Esophagus mucosa (tissue), 1 donor: ENCODE measurements at places on chromosomes 1 and 21. TPM values are rescaled to one million over a fixed set of nuclear protein-coding genes. Genes with fewer than 3 reads are reported as not detected.

- ATAC-seq, result peak; percentile 79
These were observed 23.3 kb upstream of the S100A7 start for GRCh38 chr1:153483776-153484175.

- ATAC-seq, result no peak
These were observed 36.7 kb downstream of the FOXD2 start for GRCh38 chr1:47474278-47475193.

DNA sequence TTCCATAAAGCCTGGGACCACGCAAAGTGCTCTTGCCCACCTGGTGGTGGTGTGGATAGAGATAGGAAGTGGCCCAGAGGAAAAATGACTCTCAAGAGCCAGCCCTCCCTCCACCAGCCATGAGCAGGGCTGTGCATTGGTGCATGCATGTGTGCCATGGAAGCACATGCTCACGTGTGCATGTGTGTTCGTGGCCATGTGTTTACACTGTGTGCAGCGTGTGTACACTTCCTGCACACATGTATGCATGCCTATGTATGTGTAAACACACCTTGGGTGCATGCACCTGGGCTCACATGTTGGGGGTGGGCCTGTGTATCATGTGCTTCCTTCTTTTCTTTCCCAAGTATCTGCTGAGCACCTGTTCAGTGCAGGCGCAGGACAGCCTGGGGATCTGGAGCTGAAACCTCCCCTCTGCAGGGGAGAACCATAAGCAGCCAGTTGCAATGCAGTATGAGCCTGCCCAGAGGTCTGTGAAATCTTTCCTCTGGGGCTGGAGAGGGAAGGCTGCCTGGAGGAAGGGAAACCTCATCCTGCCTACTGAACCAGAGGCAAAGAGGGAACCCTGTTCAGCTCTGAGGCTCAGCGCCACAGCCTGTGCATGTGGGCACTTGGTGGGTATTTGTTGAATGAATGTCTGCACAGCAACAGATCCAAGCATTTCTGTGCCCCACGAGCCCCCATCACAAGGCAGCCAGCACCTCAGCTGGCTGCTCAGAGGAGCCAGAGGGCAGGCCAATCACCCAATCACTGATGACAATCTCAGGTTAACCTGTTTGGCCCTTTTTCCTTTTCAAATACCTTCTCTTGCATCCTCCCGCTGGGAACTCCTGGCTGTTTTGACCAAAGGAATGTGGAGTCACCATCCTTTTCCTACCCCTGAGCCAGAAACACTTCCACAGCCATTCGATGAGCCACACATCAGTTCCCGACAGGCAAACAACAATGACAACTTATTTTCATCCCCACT is 327.0 kb downstream of the NPHP4 start:
- no peak for ATAC-seq

GRCh38 chr1:30969903-30970302 is 61.3 kb upstream of the SDC3 start:
- ATAC-seq, result no peak

DNA sequence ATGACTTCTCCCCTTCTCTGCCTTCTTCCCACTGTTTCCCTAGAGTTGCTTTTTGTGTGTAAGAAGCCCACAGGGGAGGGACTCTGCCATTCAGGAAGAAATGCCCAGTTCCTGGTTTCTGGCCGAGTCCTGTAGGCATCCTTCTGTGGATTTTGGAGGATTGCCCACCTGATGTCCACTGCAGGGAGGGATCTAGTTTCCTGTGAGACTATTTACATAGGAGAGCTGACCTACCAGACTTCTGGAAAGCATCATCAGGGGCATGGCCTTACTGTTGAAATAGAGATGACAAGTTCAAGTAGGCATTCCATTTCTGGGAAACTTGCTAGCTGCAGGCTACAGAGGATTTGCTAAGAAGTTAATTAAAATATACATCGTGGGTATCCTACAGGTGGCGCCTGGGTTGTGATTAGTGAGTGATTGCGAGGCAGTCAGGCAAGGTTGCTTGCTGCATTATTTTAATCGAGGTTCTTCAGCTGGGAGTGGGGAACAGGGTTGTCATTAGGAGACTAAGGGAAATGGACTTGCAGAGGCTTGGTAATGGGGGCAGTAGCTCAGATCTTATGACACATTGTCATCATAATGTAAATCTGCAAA is 148.7 kb downstream of the HHAT start:
- no peak for ATAC-seq

GRCh38 chr1:88595355-88596002 is 88.6 kb upstream of the PKN2 start:
- peak; percentile 45 for ATAC-seq

DNA sequence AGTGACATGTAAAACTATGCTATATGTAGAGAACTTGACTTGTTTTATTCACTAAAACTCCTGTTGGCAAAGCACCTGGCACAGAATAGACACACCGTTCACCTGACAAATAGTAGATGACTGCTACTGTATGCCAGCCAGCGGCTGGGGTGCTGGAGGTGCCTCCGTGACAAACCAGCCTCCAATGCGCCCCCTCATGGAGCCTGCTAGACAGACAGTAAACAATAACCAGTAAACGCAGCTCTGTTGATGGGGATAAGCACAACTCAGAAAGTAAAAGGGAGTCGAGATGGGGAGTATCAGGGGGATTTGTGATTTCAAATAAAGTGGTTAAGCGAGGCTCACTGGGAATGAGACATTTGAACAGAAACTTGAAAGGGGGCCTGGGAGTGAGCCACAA is 107.2 kb downstream of the PRDM2 start:
- ATAC-seq, result peak; percentile 50

- ATAC-seq, result no peak
These were observed 305.7 kb upstream of the NRIP1 start for GRCh38 chr21:15370462-15370975.

- no peak for ATAC-seq
These were observed 6.1 kb downstream of the SNAP47 start for GRCh38 chr1:227741166-227741870.

GRCh38 chr1:184878002-184878401 is 96.3 kb downstream of the NIBAN1 start:
- no peak for ATAC-seq

- ATAC-seq, result no peak
These were observed 306.2 kb downstream of the FAM72C start for GRCh38 chr1:143665606-143666005.

GRCh38 chr1:178275049-178275448 is 181.1 kb downstream of the RASAL2 start:
- ATAC-seq, result no peak

GRCh38 chr1:111192658-111193519 is 7.6 kb downstream of the DENND2D start:
- ATAC-seq, result peak; percentile 30

DNA sequence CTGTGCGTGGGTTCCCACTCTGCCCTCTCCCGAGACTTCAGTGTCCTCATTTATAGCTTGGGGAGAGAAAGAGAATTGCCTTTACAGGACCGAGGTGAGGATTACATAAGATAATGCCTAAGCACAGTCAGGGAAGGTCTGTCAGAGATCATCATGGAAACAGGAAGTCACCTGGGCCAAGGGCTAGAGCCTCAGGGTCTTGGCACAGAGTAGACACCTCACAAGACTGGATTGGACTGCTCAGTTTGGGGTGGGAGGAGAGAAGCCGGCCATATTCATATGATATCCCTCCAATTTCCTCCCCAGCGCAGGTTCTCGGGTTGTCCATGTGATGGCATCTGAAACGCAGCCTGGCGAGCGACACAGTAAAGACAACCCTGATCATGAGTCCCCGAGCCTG is 3.8 kb downstream of the CNR2 start:
- ATAC-seq, result peak; percentile 29

GRCh38 chr1:51690285-51690961 is 73.5 kb downstream of the OSBPL9 start:
- ATAC-seq, result peak; percentile 84

GRCh38 chr1:39892601-39893595 is 8.8 kb downstream of the MYCL start:
- peak; percentile 72 for ATAC-seq

DNA sequence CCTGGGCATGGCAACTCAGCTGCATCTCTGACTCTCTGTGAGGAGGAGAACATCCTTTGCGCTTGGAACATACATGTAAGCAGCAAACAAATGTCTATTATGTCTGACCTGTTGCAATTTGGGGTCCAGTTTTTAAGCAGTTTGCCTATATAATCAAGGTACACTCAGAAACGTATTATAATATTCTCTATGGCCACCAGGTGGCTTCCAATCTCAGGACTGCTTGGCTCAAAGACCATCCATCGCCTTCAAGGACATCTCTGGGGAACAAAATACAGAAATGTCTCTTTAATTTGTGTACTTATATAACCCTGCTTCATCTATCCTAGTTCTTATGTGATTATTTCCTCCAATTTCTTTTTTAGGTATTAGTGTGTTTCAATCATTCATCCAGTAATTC is 227.2 kb downstream of the OLFM3 start:
- ATAC-seq, result no peak

Gene SPRR2G
- 0.68 TPM for total RNA-seq

Gene MFSD2A
- total RNA-seq, result 25.2 TPM

Gene TRNP1
- 75.0 TPM for total RNA-seq

Gene LCE1B
- not detected for total RNA-seq

Gene PCP4
- total RNA-seq, result 1.3 TPM

Gene TRIM67
- not detected for total RNA-seq
